Right lobe of liver (tissue), 6 donors: ENCODE measurements at places on chromosomes 2 and 18. TPM values are rescaled to one million over a fixed set of nuclear protein-coding genes. Genes with fewer than 3 reads are reported as not detected.

The SERPINB12 gene
- not detected for total RNA-seq

The COL4A4 gene
- total RNA-seq, result 2.2 TPM

The COQ10B gene
- total RNA-seq, result 23.7 TPM

The BOLL gene
- total RNA-seq, result not detected

The GKN1 gene
- not detected for total RNA-seq

The SPIRE1 gene
- 5.3 TPM for total RNA-seq

The ALPI gene
- 0.25 TPM for total RNA-seq

The AQP12B gene
- total RNA-seq, result not detected

The TIA1 gene
- 44.2 TPM for total RNA-seq

The CYP27C1 gene
- total RNA-seq, result 0.05 TPM

- H3K27me3 ChIP-seq, result no peaks in the 10 kb centered on the region
- H3K4me1 ChIP-seq, result no peaks in the 10 kb centered on the region
- no peak overlapping the region for H3K4me3 ChIP-seq
Observed at GRCh38 chr2:152541712-152542111, 175.5 kb downstream of the PRPF40A start.

GRCh38 chr2:47653902-47654789 is 128.8 kb upstream of the MSH6 start:
- H3K4me1 ChIP-seq, result no peaks in the 10 kb centered on the region
- H3K27me3 ChIP-seq, result no peaks in the 10 kb centered on the region
- H3K36me3 ChIP-seq, result no peaks in the 10 kb centered on the region
- no peak overlapping the region for H3K27ac ChIP-seq
- no peak overlapping the region for H3K4me3 ChIP-seq
- no peak for DNase-seq

GRCh38 chr2:199744724-199745123 is 106.3 kb downstream of the FTCDNL1 start:
- H3K4me1 ChIP-seq, result peaks cover 2% of the 10 kb centered on the region
- no peaks in the 10 kb centered on the region for H3K27me3 ChIP-seq
- no peak overlapping the region for H3K27ac ChIP-seq
- no peaks in the 10 kb centered on the region for H3K36me3 ChIP-seq
- DNase-seq, result no peak

GRCh38 chr2:233503947-233504637 is 62.5 kb downstream of the USP40 start:
- peaks cover 2% of the 10 kb centered on the region for H3K36me3 ChIP-seq
- H3K4me3 ChIP-seq, result no peak overlapping the region
- no peaks in the 10 kb centered on the region for H3K4me1 ChIP-seq
- DNase-seq, result no peak
- H3K27me3 ChIP-seq, result no peaks in the 10 kb centered on the region

DNA sequence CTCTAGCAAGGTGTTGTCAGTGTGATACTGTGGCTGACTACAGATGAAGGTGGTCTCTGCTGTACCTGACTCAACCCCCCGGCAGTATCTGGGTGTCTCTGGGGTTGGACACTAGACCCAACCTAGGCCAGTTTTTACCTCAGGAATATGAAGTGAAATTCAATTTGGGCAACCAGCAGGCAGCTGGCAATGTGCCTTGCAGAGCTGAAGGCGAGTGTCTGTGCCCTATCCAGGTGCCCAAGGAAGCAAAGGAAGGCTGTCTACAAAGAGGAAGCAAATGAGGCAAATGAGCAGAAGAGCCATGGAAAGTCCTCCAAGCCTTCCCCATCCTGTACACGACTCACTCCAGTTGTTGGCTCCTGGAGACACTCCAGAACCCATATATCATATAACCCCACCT is 264.6 kb upstream of the AGAP1 start:
- H3K27me3 ChIP-seq, result no peaks in the 10 kb centered on the region
- no peak overlapping the region for H3K4me3 ChIP-seq
- H3K4me1 ChIP-seq, result no peaks in the 10 kb centered on the region
- no peak for DNase-seq
- H3K36me3 ChIP-seq, result no peaks in the 10 kb centered on the region
- no peak overlapping the region for H3K27ac ChIP-seq

GRCh38 chr2:111919365-111919764 is 21.0 kb downstream of the MERTK start:
- H3K27ac ChIP-seq, result peak overlapping the region; percentile 32
- no peak for DNase-seq
- H3K36me3 ChIP-seq, result no peaks in the 10 kb centered on the region
- peaks cover 24% of the 10 kb centered on the region for H3K4me1 ChIP-seq

DNA sequence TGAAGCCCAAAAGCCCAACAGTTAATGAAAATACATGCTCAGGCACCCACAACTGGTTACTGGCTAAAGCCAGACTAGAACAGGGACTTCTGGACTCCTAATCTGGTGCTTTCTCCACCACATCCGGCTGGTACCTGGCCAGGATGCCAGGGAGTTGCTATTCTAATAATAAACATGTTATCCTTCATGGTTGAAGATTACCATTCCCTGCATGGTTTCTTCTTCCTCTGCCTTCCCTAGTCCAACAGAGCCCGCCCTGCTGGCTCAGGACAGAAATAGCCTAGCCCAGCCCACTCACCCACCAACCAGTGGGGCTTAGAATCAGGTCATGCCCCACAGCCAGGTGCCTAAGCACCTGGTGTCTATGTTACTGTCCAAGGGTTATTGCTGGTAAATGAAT is 184.2 kb downstream of the TMEM247 start:
- H3K27ac ChIP-seq, result no peak overlapping the region
- H3K4me3 ChIP-seq, result no peak overlapping the region
- no peaks in the 10 kb centered on the region for H3K36me3 ChIP-seq
- H3K4me1 ChIP-seq, result no peaks in the 10 kb centered on the region
- no peak for DNase-seq

GRCh38 chr2:62264186-62264585 is 68.3 kb downstream of the B3GNT2 start:
- no peak overlapping the region for H3K27ac ChIP-seq
- H3K4me1 ChIP-seq, result no peaks in the 10 kb centered on the region
- no peaks in the 10 kb centered on the region for H3K36me3 ChIP-seq
- H3K4me3 ChIP-seq, result no peak overlapping the region

DNA sequence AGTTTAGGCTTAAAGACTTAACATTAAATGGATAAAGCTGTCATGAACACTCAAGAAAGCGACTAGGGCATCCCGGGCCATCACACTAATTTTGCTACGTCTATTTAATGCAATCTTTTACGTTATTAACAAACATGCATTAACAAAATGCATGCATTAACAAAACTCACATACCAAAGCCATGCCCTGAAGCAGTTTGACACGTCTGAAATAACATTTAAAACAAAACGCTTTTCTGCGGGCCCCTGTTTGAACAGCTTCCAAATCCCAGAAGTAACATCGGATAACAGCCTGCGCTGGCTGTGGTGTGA is 458 bp downstream of the B4GALT6 start:
- no peaks in the 10 kb centered on the region for H3K4me1 ChIP-seq
- no peak for DNase-seq
- H3K27ac ChIP-seq, result no peak overlapping the region

GRCh38 chr2:237391140-237391539 is 22.8 kb downstream of the COL6A3 start:
- no peaks in the 10 kb centered on the region for H3K27me3 ChIP-seq
- H3K36me3 ChIP-seq, result no peaks in the 10 kb centered on the region
- no peak for DNase-seq
- H3K4me1 ChIP-seq, result no peaks in the 10 kb centered on the region
- H3K4me3 ChIP-seq, result no peak overlapping the region

GRCh38 chr2:89763254-89763580 is 1071.7 kb downstream of the RPIA start:
- H3K27me3 ChIP-seq, result no peaks in the 10 kb centered on the region
- H3K4me1 ChIP-seq, result no peaks in the 10 kb centered on the region
- peak; percentile 52 for DNase-seq
- H3K27ac ChIP-seq, result no peak overlapping the region

DNA sequence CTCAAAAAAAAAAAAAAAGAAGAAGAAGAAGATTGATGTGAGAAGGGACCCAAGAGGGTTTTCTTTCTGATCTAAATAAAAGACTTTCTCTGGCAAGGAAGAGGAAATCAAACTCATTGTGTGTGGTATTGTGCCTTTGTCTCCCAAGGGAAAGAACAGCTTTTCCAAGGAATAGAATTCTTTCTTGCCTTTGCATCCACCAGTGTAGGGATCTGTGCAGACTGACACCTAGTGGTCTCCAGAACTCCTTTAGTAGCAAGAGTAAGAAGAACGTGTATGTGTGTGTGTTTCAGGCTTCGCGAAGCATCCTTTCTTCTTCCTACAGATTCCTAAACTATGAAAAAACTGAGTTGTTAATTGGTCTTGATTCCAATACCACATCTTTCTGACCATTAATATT is 33.5 kb upstream of the CRIM1 start:
- DNase-seq, result no peak

GRCh38 chr2:223943561-223944008 is 1.6 kb downstream of the WDFY1 start:
- H3K27me3 ChIP-seq, result no peaks in the 10 kb centered on the region
- H3K27ac ChIP-seq, result peak overlapping the region; percentile 98
- H3K4me1 ChIP-seq, result no peaks in the 10 kb centered on the region
- H3K4me3 ChIP-seq, result peak overlapping the region; percentile 83

DNA sequence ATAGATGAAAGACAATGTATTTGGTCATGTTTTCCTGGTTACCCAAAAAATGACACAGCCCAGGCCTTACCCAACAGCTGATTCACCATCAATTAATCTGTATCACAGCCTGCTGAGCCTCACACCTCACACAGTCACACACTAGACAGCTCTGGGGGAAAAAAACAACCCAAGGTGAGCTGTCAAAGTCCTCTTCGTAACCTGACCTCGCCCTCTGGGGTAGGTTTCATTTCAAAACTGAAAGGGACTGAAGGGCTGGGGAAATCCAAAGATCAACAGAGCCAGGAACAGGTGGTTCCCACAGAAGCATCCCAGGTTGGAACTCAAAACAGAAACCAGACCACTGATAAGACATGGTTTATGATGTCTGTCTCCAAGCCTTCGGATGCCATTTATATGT is 18.2 kb upstream of the PCBP1 start:
- H3K4me3 ChIP-seq, result no peak overlapping the region
- H3K36me3 ChIP-seq, result no peaks in the 10 kb centered on the region
- H3K27me3 ChIP-seq, result no peaks in the 10 kb centered on the region
- no peaks in the 10 kb centered on the region for H3K4me1 ChIP-seq
- peak; percentile 80 for DNase-seq

DNA sequence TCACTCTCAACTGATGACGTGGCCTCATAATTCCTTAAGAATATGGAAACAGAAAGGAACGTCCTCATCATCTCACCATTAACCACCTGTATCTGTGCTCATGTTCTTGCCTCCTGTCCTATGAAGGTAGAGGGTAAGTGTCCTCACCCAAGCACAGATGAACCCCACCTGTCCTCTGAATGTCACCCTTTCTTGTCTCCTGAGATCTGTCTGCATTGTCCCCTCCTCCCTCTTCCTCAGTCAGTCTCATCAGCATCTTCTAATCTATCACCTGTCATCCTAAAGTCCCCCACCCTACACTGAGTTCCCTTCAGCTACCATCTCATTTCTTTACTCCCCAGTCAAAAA is 39.4 kb upstream of the LPIN2 start:
- peaks cover 11% of the 10 kb centered on the region for H3K4me1 ChIP-seq
- no peak overlapping the region for H3K27ac ChIP-seq
- H3K27me3 ChIP-seq, result no peaks in the 10 kb centered on the region
- H3K36me3 ChIP-seq, result no peaks in the 10 kb centered on the region
- DNase-seq, result no peak

DNA sequence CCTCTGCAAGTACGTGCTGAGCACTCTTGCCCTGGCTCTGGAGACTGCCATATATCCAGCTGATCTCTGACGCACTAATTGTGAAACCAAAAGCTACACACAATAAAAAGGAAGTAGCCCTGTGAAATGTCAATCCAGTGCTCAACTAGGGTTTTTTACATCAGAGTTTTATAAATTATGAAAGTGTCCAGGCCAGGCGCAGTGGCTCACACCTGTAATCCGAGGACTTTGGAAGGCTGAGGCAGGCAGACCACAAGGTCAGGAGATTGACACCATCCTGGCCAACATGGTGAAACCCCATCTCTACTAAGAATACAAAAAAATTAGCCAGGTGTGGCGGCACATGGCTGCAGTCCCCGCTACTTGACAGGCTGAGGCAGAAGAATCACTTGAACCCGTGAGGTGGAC is 24.5 kb upstream of the PEX13 start:
- no peaks in the 10 kb centered on the region for H3K36me3 ChIP-seq
- H3K4me1 ChIP-seq, result peaks cover 5% of the 10 kb centered on the region
- no peaks in the 10 kb centered on the region for H3K27me3 ChIP-seq
- DNase-seq, result no peak
- no peak overlapping the region for H3K27ac ChIP-seq

- H3K4me3 ChIP-seq, result no peak overlapping the region
- H3K36me3 ChIP-seq, result peaks cover 4% of the 10 kb centered on the region
- H3K27me3 ChIP-seq, result no peaks in the 10 kb centered on the region
- no peak for DNase-seq
Observed at GRCh38 chr2:196783431-196784094, 15.9 kb downstream of the GTF3C3 start.

GRCh38 chr2:241153616-241154015 is 3.3 kb downstream of the PPP1R7 start:
- H3K36me3 ChIP-seq, result no peaks in the 10 kb centered on the region
- H3K4me1 ChIP-seq, result peaks cover 4% of the 10 kb centered on the region
- no peak for DNase-seq
- H3K4me3 ChIP-seq, result no peak overlapping the region
- no peak overlapping the region for H3K27ac ChIP-seq
- no peaks in the 10 kb centered on the region for H3K27me3 ChIP-seq

DNA sequence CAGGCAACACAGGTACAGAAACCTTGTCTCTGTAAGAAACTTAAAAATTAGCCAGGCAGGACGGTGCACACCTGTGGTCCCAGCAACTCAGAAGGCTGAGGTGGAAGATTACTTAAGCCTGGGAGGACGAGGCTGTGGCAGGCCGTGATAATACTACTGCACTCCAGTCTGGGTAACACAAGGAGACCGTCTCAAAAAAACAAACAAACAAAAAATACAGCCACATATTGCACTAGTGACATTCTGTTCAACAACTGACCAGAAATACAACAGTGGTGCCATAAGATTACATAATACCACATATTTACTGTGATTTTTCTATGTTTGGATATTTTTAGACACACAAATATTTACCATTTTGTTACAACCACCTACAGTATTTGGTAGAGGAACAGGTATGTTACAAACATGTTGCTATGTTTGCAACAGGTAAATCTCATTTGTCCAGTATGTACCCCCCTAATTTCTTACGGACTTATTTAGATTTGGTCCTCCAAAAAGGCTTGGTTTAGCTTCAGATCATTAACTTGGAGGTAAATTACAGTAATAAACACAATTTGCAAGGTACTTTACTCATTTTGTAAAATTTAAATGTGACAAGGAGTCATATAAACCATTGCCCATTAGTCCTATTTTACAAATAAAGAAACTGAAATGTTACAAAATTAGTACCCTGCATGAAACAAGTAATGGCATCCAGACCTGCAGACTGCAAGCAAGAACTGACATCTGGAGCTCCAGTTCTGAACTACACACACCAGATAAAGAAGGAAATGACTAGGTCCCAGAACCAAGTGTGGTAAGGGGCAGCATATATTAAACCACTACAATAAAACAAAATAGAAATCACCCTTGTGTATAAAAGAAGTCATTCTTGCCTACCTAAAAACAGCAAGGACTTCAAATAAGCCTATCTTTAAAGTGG is 36.8 kb downstream of the TRIP12 start:
- H3K27ac ChIP-seq, result no peak overlapping the region
- H3K4me1 ChIP-seq, result no peaks in the 10 kb centered on the region
- no peaks in the 10 kb centered on the region for H3K27me3 ChIP-seq
- no peak for DNase-seq

- no peaks in the 10 kb centered on the region for H3K4me1 ChIP-seq
Observed at GRCh38 chr2:102506743-102507142, 33.7 kb downstream of the SLC9A4 start.
